ENCODE measurements at places on chromosomes 16 and 17.

GRCh38 chr16:85303354-85303883, 191.1 kb upstream of the CIBAR2 start:
- DNase-seq: peak; percentile 92

GRCh38 chr17:1896243-1897104, 66.7 kb downstream of the RPA1 start:
- DNase-seq: no peak

GRCh38 chr17:69602972-69603371, 188.5 kb downstream of the MAP2K6 start:
- no peak for DNase-seq

DNA sequence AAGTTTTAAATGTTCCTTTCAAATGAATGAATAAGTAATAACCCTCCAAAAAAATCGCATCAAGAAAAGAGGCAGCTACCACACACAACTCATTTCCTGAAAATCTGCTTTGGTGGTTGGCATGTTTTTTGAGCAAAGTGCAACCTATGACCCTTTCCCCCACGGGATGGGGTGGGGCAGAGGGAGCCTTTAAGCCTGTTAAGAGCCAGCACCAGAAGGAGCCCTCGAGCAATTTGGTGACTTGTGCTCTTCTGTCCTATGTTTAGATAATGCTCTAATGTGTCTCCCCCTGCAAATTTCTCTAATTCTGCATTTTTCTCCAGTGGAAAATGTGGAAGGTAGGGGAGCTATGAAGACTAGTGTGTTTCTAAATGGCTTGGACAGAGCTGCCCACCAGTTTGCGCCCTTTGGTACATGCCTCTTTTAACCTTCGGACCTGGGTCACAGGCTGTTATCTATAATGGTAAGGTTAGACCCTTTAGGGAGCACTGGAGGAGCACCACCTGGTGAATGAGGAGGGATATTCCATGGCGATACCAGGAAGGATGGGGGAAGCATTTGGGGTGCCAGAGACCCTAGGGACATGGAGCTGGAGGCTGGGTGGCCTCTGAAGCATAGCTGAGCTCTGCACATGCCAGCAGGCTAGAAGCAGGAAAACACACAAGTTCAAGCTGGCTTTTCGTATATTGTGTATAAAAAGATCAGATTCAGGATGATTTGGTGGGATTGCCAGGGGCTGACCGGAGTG, 1.6 kb downstream of the PYCARD start:
- no peak for DNase-seq

DNA sequence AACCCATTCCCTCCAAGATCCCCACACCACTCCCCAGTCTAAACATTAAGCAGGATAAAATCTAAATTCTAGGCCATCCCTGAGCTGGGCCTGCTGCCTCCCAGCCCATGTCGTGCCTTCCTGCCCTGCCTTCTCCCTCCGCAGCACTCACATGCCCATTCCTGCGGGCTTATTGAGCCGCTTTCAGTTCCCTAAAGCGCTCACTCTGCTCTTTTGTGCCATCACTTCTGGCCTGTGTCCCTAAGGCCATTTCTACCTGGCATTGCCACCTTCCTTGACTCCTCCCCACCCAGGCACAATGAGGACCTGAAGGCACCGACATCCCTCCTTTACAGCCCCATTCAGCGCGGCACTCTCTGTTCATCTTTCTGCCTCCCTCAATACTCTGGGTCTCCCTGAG, 13.0 kb upstream of the RAB5C start:
- no peak for DNase-seq

DNA sequence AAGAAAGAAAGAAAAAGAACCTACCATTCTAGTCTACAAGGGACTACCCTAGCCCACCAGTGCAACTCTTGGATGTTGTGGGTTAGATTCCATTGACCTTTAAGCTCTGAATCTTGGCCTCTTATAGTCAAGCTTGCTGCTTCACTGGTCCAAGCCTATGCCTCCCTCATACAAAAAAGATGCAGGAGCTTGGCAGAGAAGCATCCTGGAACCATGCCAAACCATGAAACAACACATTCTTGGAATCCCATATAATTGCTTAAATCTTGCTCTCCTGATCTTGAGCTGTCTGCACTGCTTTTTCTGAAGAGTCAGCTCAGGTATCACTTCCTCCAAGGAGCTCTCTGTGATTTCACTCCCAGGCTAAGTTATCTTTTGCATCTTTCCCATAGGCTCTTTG, 117.9 kb upstream of the GPR139 start:
- no peak for DNase-seq

DNA sequence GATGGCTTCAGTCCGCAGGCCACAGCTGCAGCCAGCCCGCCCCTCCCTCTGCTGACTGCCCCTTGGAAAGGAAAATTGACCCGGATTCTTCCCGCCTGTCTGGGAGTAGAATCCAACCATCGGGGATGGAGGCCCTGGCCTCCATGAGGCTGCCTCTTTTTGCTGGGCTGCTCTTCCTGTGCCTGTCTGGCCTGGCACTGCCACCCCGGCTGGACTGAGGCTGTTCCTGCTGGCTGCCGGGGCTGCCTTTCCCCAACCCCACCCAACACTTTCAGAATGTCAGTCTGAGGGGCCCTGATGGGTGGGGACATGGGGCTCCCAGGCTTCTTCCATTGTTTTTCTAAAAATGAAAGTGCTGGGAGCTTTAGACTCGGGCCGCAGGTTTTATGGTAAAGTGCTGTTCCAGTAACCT, 7.3 kb downstream of the BAHCC1 start:
- DNase-seq: no peak

DNA sequence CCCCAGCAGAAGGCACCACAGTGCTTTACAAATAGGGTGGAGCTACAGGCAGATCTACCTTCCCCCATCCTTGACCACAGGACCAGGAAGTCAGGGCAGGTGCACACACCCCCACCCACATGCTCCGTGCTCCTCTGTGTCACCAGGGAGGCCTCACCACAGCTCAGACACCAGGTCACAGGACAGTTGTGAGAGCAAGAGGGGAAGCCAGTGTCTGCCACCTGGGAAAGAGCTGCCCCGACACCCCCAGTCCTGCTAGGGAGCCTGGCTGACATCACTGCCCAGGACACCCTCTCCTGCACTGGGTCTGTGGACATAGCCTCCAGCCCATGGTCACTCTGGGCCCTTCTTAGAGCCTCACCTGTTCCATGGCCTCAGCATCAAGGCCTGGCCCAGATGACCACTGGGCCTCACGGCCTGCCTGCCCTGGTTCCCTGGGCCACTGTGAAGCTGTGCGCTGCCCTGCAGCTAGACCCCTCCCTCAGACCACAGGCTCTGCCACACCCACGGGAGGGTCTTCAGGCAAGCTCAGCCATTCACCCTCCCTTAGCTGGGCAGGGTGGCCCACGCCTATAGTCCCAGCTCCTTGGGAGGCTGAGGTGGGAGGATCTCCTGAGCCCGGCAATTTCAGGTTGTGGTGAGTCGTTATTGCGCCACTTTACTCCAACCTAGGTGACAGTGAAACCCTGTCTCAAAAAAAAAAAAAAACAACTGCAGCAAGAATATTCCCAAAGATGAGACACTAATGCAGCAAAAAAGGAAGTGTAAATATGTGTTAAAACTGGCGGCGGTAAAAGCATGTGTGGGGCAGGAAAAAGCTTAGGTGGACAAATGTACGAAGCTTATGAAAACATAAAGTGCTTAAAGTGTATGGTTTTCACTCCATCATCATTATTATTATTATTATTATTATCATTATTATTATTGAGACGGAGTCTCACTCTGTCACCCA, 14.2 kb downstream of the POLR3K start:
- DNase-seq: no peak

- no peak for DNase-seq
Measured at GRCh38 chr16:69553332-69553731, 12.4 kb upstream of the NFAT5 start.

- DNase-seq: no peak
Measured at GRCh38 chr16:9151074-9151473, 59.6 kb downstream of the HAPSTR1 start.

- peak; percentile 58 for DNase-seq
Measured at GRCh38 chr16:76639685-76640289, 362.6 kb downstream of the CNTNAP4 start.

DNA sequence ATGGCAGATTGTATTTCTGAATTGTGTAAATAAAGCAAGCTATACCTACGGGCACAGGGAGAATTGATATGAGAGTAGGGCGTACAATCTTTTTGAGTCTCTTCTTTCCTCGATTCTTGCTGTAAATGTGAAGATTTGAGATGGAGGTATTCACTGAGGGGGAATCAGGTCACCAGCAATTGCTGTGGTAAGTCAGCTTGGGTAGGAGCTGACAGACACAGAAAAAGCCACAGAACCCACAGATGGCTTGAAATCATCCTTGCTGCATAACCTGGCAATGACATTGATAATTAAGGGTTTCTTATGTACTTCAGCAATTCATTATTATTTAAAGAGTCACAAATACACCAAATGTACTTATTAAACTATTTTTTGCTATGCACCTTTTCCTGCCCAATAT, 164.2 kb downstream of the CNTNAP4 start:
- DNase-seq: no peak

- DNase-seq: no peak
Measured at GRCh38 chr16:22357635-22357971, 16.8 kb downstream of the CDR2 start.

DNA sequence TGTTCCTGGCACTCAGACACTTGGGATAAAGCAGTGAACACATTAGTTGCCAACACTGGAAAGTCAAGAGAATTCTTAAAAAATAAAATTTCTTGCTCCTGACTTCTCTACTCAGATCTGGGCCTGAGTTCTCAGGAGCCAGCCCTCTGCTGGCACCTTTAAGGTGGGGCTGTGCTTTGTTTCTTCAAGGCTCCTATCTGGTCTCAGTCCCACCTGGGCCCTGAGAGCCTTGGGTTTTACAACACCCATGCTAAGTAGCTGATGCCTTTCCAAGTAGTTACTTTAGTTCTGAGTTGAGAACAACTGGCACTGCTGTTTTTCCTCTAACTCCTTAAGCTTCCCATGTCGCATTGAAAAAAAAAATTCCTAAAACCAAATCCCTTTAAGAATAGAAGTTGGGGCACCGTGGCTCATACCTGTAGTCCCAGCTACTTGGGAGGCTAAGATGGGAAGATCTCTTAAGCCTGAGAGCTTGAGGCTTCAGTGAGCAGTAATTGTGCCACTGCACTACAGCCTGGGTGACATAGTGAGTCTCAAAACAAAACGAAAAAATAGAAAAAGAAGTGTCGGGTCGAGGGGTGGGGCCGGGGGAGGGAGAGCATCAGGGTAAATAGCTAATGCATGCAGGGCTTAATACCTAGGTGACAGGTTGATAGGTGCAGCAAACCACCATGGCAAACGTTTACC, 16.6 kb downstream of the CHAD start:
- DNase-seq: no peak

DNA sequence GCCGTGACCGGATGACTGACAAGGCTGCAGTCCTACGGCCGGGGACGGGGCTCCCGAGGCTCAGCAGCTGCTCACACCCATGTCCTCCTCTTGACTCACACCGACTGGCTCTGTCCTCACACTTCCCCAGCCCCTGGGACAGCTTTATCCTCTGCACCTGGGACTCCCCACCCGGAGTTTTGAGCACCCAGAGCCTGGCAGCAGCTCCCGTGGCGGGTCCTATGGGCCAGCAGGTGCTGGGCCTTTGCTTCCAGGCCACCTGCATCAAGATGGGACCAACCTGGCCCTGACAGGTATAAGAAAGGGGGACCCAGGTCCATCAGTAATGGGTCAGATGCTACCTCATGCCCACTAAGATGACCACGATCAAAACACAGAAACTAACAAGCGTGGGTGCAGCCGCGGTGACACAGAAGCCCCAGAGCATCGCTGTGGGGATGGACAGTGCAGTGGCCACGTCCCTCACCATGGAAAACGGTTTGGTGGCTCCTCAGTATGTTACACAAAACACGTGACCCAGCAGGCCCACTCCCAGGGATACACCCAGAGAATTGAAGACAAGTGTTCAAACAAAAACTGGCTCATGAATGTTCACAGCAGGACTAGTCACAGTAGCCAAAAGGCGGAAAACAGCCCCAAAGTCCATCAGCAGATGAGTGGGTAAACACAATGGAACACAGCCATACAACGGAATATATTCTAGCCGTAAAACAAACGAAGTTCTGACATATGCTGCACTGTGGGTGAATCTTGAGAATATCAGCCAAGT, 3.3 kb upstream of the NOTUM start:
- no peak for DNase-seq

DNA sequence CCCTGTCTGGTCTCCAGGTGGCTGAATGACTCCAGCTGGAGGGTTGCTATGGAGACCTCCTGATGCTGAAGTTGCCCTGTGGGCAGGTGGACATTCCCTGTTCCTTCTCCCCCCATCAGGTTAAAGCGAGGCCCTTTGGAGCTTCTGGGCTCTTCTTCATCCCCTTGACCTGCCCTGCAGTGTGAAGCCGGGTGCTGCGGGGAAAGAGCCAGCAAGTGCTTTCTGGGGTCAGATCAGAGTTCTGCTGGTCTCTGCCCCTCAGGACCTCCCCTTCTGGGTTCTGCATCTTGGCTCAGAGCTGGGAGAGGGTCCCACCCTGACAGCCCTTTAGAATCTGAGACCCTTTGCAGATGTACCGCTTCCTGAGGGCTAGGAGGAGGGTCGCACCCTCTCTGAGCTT, 25.1 kb downstream of the NKD1 start:
- no peak for DNase-seq

DNA sequence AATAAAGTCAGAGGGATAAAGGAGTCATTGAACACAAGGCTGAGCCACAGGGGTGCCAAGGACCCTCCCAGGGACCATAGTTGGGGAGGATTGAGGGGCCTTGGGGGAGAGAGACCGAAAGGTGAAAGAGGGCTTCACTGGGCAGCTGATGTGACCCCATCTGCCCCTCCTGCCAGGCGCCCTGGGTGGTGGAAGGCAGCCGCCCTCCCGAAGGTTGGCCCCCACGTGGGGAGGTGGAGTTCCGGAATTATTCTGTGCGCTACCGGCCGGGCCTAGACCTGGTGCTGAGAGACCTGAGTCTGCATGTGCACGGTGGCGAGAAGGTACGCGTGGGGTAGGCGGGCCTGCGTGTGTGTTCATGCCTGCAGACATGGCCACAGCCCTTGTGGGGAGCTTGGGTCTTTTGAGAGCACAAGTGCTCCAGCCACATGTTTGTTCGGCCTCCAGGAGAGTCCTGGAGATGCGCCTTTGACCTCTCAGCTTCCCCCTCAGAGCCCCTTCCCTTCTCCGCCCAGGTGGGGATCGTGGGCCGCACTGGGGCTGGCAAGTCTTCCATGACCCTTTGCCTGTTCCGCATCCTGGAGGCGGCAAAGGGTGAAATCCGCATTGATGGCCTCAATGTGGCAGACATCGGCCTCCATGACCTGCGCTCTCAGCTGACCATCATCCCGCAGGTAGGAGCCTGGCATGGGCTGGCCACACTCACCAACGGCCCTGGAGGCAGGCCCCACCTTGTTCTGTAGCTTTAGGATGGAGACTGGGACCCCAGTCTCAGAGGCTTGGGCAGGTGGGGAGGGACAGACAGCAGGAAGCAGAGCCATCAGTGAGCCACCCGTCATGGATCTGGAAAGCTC, 24.1 kb downstream of the ANKRD40 start:
- DNase-seq: no peak

DNA sequence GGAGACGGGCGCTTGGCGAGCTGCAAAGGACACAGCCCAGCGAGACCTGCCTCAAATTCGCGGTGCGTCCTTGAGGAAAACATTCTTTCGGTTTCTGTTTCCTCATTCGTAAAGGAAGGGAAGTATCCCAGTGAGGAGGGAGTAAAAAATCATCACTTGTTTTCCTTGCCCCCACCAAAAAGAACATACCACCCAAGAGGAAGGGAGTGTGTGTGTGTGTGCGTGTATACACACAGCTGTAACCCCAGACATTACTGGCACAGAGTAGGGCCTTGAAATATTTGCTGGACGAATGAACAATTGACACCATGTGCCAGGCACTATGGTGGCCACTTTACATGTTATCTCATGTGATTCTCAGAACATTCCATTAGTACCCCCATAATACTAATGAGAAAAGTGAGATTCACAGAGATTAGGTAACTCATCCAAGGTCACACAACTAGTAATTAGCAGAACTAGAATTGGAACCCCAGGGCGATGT, 1.9 kb upstream of the MATCAP1 start:
- DNase-seq: no peak
